ENCODE measurements at places on chromosomes 13 and 19.

DNA sequence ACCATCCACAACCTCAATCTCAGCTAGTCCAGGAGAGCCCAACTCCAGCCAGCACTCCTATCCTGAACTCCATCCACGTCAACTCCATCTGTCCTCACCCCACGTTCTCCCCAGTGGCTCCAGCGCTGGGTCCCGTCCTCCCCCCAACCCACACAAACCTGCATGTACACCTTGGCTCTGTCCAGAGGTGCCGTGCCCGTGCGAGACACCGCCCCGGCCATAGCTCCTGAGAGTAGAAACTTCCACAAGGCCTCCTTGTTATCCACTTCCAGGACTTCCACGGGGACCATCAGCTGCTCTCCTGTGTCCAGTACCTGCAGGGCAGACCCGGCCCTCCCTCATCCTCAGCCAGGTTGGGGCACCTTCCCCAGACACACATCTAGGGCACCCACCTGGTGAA is 1.7 kb downstream of the SLC25A41 start:
- no peak for DNase-seq

GRCh38 chr19:46192992-46193650 is 36.4 kb upstream of the IGFL1 start:
- no peak for DNase-seq

DNA sequence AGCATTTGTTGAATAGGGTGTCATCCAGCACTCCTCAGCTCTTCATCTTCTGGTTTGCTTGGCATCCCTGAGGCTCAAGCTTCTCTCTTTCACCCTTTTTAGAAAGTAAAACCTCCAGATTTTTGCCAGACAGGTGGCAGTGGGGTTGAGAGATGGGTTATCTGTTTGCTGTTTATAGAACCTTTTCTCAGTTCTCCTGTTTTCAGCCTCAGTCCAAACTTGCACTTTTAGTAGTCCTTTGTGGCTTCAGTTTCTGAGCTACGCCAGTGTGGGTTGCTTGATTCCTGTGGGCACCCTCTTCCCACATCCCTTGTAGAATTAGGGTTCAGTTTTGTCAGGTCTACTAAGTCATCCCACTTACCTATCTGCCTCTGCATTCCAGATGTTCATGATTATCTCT is 147.9 kb downstream of the PAN3 start:
- DNase-seq: no peak

DNA sequence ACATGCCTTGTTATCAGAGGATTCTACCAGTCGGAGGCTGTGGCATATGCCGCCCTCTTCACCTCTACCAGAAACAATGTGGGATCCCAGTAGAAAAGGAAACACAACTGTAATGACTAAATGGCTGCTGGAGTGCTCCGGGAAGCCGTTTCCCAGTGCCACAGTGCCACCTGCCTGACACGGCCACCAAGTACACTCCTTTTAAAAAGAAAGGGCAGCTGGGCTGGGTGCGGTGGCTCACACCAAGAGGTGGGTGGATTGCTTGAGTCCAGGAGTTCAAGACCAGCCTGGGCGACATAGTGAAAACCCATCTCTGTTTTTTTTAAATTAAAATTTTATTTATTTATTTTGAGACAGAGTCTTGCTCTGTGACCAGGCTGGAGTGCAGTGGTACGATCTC is 67.3 kb downstream of the TRPM4 start:
- DNase-seq: no peak

DNA sequence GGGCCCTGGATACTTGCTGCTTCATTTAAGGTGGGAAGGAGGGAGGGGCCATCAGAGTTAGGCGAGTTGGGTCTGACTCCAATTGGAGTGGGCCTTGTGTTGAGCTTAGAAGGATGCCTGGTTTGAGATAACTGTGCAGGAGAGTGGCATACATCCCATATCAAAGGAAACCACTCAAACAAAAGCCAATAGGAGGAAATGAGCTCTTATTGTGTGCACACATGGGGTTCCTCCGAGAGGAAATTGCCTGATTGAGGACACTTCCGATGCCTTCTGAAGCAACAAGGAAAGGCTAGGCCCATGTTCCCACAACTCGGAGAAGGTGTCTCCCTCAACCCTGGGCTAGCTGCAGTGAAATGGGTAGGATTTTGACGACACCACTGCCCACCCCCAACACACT is 19.6 kb downstream of the MBNL2 start:
- DNase-seq: no peak

GRCh38 chr19:5627395-5627904 is 4.6 kb downstream of the SAFB start:
- no peak for DNase-seq

GRCh38 chr19:51525651-51526050 is 5.8 kb downstream of the SIGLEC6 start:
- DNase-seq: no peak

DNA sequence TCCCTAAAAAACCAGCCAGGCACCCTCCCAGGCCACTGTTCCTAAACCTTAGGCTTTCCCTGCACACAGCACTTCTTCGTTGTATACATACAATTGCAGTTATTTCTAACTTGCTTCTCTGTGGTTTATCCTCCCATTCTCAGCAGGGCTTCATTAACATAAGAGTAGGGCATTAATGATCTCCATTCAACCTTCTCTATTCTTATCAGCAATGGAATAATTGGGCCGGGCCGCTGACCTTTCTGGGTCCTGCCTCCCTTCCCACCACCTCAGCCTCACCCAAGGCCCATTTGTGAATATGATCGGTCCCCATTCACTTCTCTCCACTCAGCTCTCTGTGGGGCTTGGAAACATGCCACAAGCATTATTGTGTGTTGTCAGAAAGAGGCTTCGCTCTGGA is 184.2 kb downstream of the SUCLA2 start:
- DNase-seq: no peak

DNA sequence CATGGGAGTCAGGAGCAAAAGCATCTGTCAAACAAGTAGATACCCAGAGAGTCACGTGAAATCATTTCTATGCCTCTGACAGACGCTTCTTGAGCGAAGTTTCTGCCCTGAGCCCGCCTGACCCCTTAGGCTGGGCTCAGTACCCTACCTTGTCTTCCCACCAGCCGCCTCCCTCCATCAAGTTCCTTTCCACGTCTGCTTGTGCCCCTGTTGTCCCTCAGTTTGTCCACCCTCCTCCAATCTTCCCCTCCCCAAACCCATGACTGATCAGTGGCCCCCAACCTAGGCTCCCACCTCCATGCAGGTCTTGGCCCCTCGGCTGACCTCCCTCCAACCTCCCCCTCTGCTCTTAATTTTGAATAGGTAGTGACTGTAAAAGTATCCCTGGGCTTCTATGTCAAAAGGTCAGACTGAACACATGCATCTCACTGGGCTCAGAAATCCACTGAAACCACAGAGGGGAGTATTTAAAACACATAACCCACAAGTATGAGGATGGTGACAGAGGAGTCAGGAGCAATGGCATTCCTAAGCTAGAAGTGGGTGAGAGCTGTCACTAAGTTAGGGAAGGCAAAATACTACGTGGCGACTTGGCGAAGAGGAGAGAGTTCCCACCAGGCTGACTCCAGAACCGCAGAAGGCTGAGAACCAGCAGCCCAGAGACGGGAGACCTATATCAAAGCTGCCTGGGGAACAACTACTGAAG is 1.7 kb upstream of the ZNF446 start:
- DNase-seq: no peak

DNA sequence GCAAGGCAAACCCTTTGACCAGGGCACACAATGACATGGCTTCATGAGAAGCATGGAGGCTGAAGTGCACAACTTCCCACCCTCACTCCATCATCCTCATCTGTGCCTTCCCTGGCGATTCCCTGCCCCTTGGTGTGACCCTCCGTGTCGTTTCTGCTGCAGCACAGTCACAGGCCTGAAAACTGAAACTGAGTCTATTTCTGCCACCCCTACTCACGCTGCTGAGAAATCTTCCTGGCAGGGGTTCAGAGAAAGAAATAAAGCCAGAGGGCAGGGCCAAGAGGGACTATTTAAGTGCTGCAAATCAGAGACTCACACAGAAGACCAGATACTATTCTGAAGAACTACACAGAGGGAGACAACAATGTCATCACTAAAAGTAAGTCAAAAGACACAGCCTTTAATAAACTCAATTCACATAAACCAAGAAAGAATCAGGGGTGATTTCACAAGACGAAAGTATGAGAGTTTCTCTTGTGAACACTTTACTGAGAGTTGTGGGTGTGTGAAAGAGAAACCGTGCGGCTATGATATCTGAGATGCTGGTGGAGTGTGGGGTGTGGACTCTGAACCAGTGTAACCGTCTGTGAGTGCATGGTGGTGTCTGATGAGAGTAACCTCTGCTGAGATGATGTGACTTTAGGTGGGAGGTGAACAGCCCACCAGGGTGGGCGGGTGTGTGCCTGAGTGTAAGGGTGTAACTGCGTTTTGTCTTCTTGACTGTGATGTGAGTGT is 23.5 kb downstream of the LGALS16 start:
- DNase-seq: no peak

- peak; percentile 78 for DNase-seq
Observed at GRCh38 chr13:28574617-28575142, 79.8 kb upstream of the FLT1 start.

- DNase-seq: no peak
Observed at GRCh38 chr13:26051231-26051656, 572 bp downstream of the SHISA2 start.

- no peak for DNase-seq
Observed at GRCh38 chr19:1313695-1314613, 28.3 kb downstream of the EFNA2 start.

- DNase-seq: no peak
Observed at GRCh38 chr13:101417043-101417406, 717 bp upstream of the NALCN start.

GRCh38 chr19:43519436-43520088 is 7.4 kb downstream of the ETHE1 start:
- DNase-seq: peak; percentile 79

GRCh38 chr19:39236527-39236926 is 8.3 kb downstream of the IFNL3 start:
- no peak for DNase-seq

GRCh38 chr19:13986348-13986904 is 19.7 kb downstream of the RFX1 start:
- DNase-seq: peak; percentile 64

GRCh38 chr13:97810152-97810551 is 143.3 kb upstream of the IPO5 start:
- DNase-seq: no peak

DNA sequence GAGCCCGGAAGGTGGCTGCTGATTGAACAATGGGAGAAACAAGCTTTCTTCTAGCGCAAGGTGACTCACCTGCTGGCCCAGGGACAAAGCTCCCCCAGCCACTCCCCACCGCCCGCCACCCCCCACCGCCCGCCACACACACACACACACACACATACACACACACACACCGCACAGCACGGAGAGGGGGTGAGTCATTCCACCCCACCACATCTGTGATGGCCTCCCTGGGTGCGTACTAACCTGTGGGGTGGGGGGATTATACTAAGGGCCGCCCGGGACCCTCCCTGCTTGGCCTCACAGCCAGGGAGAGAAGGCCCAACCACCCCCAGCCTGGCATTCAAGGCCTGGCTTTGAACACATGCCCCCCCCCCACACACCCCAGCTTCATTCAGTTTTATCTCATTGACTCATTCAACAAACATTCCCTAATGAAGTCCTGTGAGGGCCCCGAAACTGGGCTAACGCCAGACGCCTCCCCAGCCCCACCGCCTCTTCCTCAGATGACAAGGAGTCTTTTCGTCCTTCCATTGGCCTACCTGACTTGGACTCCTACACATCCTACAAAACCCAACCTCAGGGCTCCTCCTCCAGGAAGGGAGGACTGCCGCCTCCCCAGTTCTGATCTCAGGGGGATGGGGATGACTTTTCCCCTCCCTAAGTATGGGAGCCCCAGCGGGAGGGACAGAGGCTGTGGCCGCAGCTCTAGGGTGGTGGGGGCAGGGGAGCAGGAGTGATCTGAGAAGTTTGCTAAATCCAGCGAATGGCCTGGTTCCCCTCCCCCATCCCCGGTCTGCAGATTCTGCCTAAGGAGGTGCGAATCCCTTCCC is 5.8 kb upstream of the ONECUT3 start:
- DNase-seq: peak; percentile 60

GRCh38 chr13:92821324-92821723 is 405.3 kb upstream of the GPC6 start:
- DNase-seq: no peak

DNA sequence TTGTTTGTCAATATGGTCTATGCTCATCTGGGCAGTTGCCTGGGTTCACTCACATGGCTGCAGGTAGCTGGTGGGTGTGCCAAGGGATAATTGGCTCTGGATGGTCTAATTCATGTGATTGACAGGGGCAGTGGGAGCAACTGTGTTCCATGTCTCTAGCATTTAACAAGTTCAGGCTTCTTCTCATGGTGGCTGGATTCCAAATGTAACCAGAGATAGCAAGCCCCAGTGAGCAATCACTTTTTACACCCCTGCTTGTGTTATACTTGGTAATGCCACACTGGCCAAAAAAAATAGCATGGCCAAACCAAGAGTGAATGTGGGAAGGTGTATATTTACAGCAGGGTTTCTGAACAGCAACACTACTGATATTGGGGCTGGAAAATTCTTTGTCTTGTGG is 89.6 kb upstream of the TNFSF11 start:
- no peak for DNase-seq

- DNase-seq: no peak
Observed at GRCh38 chr19:58482372-58482771, 6.2 kb downstream of the ZNF446 start.

DNA sequence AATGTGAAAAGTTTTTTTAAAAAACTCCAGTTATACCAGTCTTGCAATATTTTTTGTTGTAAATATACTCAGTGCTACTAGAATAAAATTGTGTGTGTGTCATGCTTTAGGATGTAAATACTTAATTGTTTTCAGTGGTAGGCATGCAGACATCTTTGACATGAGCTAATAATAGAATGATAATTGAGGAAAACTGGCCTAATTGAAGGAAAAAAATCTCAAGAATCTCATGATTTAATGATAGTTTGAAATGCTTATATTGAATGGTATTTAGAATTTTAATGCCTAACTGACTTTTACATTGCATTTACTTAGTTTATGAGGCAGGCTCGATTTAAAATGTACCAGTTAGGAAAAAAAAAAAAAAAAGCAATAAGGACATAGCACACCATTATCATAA is 3.2 kb upstream of the MAB21L1 start:
- DNase-seq: no peak

DNA sequence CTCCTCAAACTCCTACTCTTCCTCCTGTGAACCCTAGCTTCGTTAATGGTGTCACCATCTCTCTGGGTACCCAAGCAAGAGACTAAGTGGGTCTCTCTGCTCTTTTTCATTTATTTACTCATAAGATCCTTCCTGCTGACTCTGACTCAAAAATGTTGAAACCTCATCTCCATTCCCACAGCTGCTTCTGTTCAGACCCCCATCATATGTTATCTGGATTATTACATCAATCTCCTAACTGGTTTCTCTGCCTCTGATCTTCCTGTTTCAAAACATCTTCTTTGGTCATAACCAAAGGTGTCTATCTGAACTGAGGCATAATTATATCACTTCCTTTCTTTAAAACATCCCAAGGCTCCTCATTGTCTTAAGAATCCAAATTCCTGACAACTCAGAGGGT is 2.0 kb upstream of the MEDAG start:
- no peak for DNase-seq

- DNase-seq: peak; percentile 53
Observed at GRCh38 chr19:6459262-6460098, at the start of gene SLC25A23. SLC25A23 (minus strand) TSS chr19:6459792; CDS start chr19:6459628, 164 bp downstream.

GRCh38 chr19:29983568-29983967 is 41.5 kb downstream of the URI1 start:
- no peak for DNase-seq
